ENCODE measurements at places on chromosomes 3 and 15. TPM values are rescaled to one million over a fixed set of nuclear protein-coding genes. Genes with fewer than 3 reads are reported as not detected.
A peak's percentile ranks its signal among the peaks of the same experiment; 100 is the strongest.

DNA sequence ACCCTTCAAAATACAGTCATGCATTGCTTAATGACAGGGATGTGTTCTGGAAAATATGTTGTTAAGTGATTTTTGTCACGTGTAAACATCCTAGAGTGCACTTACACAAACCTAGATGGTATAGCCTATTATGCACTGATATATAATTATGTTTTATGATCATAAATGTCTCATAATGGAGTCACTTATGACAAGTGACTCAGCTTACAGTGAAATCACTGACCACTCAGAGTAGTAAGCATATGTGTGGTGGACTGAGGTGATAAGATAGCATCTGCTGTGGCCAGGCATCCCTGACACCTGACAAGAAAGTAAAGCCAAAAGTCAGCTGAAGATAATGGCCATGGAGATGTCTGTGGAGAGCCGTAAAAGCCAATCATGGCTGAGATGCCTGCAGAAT is 5.4 kb downstream of the ACAD11 start:
- DNase-seq = no peak

DNA sequence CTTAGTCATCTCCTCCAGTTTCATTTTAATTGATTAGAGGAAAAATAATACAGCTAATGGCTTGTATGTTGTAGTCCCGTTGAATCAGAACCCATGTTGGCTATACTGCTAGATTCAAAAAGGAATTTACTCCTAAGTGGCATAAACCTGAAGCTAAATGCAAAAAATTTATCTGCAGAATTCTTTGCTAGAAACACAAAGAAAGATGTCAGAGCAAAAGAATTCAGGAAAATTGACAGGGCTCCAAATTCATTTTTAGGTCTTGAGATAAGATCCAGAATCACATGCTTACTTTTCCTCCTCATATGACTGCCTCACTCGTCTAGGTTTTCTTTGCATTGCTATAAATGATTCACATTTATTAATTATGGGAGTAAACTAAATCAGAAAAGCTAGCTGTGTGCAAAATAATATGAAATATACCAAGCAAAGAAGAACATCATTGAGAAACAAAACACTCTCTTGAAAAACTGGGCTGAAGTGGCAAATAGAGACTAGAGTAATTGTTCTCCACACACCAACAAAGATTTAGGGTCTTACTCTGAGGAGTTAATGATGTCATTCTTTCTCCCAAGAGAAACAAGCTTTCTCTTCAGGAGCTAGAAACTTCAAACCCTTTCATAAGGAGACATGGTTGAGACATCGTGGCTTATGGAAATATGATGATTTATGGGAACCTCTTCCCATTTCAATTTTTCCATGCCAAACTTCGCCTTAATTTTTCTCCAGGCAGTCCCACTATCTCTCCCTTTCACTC is 94.8 kb upstream of the FEZF2 start:
- DNase-seq = no peak

GRCh38 chr15:82951472-82952157 is 905 bp downstream of the HOMER2 start:
- DNase-seq = no peak

DNA sequence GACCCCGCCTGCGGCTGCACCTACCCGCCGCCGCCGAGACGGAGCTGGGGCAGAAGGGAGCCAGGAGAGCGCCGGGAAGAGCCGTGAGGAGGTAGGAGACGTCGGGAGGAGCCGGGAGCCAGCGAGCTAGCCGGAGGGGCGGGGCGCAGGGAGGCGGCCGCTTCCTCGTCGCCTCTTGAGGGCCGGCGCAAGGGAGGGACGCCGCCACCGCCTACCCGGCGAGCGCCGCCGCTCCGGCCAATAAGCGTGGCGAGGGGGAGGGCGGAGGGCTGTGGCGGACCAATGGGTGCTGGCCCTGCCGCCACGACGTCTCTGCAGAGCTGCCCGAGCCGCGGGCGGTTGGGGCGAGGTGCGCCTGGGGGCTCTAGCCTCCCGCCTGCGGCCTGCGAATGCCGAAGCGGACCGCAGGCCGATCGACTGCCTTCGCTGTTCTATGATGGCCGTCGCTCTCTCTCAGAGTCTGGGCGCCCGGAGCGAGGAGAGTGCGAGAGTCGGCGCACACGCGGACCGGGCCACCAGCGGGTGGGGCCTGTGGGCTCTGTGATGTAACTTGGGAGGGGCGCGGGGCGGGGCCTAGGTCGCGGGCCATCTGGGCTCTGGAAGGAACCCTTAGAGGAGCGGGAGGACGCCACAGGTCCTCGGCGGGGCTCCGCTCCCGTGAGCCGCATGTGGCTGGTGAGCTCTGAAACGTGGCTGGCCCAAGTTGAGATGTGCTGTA is 72.7 kb upstream of the MAP4 start:
- peak; percentile 89 for DNase-seq

DNA sequence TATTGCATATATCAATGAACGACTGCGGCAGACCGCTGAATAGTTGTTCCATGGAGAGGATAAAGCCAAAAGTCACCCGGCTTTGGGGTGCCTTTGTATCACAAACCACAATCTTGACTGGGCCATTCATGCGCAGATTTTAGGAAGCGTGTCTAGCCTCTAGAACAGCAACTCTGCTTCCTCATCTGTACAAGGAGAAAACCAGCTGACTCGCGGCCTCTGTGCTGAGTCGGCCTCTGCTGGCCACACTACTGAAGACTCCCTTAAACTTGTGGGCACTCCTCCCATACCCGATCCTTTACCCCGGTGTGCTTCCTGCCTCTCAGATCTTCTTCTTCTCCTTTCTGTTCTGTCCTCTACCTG is 872 bp downstream of the DLEC1 start:
- DNase-seq = no peak

DNA sequence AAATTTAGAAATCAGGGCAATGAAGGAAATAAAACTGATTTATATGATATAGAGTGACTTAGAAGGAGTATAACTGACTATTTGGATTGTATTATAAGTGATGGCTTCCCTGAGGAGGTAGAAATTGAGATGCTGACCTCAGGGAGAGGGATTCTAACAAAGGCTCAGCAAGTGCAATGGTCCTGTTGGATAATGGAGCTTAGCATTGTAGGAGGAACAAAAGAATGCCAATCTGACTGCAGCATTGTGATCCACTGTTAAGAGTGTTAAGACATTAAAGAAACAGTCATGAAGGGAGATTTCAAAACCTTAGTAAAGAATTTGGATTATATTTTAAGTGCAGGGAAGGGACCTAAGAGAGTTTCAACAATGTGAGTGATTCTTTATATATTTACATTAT is 158.4 kb upstream of the NAALADL2 start:
- DNase-seq = no peak

GRCh38 chr15:29114221-29115092 is 155.2 kb downstream of the NSMCE3 start:
- no peak for DNase-seq

- no peak for DNase-seq
Observed at GRCh38 chr3:134074001-134074789, 44.5 kb upstream of the SLCO2A1 start.

GRCh38 chr3:184559336-184559735 is 2.2 kb upstream of the EPHB3 start:
- DNase-seq = no peak

DNA sequence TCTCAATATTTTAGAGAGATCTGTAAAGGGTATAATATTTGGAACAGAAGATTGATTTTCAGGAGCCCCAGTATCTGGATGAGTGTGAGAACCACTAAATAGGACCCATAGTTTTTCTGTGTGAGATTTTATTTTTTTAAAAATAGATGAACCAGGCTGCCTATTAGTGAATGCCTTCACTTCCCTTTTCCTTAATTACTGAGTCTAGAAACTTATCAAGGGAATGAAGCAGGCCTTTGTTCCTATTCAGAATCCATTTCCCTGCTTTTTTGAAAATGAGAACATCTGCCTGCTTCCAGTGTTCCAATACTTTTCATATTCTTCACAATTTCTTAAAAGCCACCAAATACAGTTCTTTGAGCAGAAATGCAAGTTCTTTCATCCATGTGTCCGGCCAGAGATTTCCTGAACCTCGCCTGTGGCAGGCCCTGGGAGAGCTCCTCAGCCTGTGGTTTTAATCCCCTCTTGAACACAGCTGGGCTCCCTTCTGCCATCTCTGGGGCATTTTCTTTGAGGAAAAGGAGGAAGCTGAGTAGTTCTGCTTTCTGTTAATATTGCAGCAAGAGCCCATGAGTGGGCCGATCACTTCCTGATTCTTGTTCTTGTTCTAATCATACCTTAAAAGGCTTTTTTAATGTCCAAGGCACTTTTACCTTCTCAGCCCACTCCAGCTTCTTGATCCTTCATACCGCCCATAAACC is 4.7 kb downstream of the EHD4 start:
- no peak for DNase-seq

GRCh38 chr15:67134067-67134838 is 68.9 kb downstream of the SMAD3 start:
- DNase-seq = no peak

- DNase-seq = no peak
Observed at GRCh38 chr3:186534113-186534669, 10.0 kb downstream of the CRYGS start.

DNA sequence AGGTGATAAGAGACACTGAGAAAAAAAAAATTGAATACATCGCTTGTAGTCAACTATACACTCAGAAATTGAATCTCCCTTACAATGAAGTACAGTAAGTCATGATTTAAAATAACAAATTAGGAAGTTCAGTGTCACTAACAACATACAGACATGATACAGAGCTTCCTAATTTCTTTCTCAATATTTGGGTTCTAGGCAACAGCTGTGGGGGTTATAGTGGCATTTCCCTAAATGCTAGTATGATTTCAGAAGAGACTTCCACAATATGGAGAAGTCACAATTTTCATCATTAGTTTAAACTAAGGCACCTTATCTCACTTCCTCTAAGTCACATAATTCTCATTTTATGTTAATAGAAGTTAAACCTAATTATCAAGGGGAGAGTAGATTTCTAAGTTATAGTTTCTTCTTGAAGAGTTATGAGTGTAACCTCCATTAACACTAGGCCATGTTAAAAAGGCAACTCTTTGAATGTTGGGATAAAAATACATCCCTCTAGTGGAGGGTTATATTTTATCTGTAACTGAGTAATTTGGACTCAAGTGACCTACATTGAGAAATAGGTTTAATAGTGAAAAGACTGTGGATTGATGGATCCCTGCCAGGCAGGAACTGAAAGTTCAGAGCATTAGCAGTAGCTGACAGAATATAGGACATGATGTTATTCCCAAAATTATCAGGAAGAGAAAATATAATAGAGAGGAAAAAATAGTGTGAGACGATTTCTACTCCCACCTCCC is 286.0 kb upstream of the SUCLG2 start:
- no peak for DNase-seq

DNA sequence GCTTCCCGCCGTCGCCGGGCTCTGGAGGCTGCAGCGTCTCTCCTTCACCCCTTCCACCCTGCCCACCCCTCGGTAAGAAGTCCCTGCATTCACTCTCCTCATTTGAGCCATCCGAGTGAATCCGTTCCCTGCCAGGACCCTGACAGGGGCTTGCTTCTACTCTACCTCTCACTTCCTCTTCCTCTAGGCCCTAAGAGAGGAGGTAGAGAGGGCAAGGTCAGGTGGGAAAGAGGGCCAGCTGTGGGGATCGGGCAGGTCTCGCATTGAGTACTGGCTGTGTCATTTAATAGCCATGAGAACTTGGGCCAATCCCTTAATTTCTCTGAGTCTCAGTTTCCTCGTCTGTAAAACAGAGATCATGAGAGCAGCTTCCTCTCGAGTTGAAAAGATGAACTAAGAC is 283.6 kb downstream of the UACA start:
- no peak for DNase-seq

DNA sequence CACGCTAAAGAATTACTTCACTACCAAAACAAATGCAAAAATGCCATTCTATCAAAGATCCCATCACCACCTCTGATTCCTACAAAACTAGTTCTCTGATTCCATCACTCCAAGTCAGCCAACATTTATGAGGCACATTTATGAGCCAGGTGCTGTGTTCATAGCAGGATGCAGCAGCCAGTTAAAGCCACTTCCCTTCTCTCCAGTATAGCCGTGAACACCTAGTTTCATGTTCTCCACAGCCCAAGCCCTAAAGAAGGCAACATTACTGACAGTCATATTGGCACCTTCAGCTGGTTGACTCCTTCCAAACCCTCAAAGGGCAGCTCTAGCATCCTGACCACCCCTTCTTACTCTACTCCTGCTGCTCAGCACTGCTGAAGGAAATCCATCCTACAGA is 36.4 kb downstream of the RYK start:
- no peak for DNase-seq

DNA sequence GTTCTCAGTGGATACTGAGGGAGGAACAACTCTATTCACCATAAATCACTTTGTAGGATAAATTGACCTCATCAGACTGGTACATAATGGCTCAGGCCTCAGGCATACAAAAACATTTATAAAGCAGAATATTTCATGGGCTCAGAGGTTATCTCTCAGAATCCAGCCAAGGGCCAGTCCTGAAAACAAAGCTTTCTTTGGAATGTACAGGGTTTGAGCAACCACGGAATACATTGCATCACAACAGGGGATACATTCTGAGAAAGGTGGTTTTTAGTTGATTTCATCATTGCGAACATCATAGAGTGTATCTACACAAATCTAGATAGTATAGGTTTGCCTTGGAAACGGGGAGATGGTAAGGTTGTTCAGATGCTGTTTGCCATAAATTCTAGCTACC is 33.4 kb upstream of the CTDSPL2 start:
- no peak for DNase-seq

DNA sequence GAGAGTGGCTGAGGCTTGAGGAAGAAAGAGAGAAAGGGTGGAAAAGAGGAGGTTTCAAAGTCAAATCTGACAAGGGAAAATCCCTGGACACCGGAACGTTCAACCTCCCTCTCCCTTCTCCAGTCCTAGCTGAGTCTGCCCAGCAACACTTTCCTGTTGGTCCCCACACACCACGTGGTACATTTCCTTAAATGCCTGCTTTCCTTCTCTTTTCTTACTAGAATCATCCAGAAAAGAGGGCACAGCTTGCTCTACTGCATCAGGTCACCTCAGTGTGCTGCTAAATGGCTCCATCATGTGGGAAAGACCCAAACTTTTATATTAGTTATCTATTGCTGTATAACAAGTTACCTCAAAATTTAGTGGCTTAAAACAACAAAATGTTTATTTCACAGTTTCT is 181.2 kb downstream of the NECTIN3 start:
- no peak for DNase-seq

GRCh38 chr3:31185062-31185357 is 290.5 kb upstream of the GADL1 start:
- DNase-seq = no peak

GRCh38 chr15:39084674-39085530 is 496.0 kb upstream of the THBS1 start:
- DNase-seq = no peak

The SCN11A gene
- 0.93 TPM for polyA plus RNA-seq

The TCAIM gene
- polyA plus RNA-seq = 47.3 TPM

The ACKR2 gene
- polyA plus RNA-seq = 2.4 TPM

The SERPINI1 gene
- 1,047 TPM for polyA plus RNA-seq

The CEP152 gene
- 6.7 TPM for polyA plus RNA-seq

The ALS2CL gene
- polyA plus RNA-seq = 6.2 TPM

The IL17RB gene
- polyA plus RNA-seq = 14.5 TPM

The SLC7A14 gene
- polyA plus RNA-seq = 2.7 TPM

The GALK2 gene
- 23.9 TPM for polyA plus RNA-seq

The SLC35A5 gene
- polyA plus RNA-seq = 62.3 TPM

The EIF1B gene
- 105 TPM for polyA plus RNA-seq

The TOPAZ1 gene
- polyA plus RNA-seq = not detected

The GRAMD2A gene
- 11.0 TPM for polyA plus RNA-seq
